ENCODE measurements at places on chromosomes 1 and 21.
A peak's percentile ranks its signal among the peaks of the same experiment; 100 is the strongest.

DNA sequence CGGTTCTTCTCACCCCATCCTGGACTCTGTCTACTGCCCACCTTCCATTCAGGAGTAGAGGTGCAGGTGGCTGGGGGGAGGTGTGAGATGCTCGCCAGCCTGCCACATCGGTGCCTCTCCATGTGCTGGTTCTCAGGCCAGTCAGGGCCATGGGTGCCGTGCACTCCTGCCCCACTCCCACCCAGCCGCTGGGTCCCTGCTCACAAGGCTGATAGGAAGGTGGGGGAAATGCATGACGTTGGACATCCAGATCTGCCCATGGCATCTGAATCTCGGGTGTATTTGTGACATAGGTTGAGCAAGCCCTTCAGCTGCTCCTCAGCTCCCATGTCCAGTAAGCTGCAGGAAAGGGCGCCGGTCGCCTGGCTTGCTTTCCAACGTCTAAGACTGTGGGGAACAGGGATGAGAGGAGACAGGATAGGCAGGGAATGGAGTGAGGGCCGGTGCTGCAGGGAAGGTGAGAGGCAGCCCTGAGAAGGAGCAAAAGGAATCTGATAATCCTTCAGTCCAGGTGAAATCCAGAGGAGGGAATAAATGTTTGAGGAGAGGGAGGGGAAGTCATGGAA, 11.8 kb downstream of the S100A7A start:
- DNase-seq, result no peak

DNA sequence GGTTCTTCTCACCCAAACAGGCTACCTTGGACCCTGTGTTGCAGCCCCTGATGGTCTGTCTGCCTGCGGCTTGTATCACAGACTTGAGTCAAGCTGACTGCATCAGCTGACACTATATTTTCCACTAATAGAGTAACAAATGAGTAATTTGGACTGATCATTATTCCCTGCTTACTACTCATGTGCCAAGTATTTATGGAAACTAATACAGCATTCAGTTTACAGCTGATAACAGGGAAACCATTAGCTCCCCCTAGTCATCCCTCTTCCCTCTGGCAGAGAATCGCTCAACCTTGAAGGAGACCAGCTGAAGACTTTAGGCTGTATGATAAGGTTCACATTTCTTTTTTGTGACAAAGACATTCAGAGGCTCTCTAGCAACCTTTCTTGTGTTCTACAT, 116.6 kb upstream of the SYT6 start:
- no peak for DNase-seq

DNA sequence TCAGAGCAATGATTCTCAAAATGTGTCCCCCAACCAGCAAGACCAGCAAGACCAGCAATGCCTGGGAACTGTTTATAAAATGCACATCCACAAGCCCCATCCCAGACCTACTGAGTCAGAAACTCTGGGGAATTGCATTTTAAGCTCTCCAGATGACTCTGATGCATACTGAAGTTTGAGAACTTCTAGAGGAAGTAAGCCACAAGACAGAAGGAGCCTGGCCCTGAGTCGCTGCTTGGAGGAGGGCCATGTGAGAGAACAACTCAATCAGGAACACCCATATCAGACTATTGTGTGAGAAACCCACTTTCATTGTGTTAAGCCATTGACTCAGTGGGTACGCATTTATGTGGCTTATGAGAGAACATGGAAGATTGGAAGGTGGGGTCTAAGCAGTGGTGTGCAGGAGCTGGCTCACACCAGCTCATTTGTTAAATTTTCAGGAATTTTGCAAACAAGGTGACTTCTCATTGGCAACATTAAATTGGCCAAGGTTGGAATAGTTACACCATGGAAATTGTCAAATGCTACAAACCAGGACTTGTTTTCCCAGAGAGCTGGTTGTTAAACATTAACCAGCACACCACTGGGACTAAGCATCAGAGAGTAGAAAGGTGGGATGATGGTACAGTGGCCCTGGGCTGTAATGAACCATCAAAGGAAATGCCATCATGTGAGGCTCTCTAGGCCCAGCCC, 38.9 kb downstream of the ATP1A1 start:
- DNase-seq, result no peak

- no peak for DNase-seq
Measured at GRCh38 chr1:154407198-154408091, 2.3 kb downstream of the IL6R start.

DNA sequence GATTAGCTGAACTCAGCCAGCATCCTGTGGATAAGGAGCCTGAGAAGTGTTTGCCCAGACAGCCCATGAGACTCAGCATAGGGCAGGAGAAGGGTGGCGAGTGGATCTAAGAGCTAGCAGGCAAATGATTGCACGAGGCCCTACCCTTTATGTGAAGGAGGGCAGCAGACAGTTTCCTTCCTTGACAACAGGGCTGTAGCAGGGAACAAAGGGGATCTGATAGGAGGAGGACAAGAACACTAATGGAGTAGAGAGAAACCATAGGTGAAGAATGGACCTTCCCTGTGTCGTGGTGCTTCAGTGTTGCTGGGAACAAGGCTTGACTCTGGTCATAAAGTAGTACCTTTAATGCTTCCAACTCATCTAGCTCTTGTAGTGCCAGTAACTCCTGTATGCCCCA, 84.3 kb downstream of the PGM1 start:
- DNase-seq, result no peak

GRCh38 chr1:21704145-21704544, 35.0 kb upstream of the RAP1GAP start:
- peak; percentile 31 for DNase-seq

DNA sequence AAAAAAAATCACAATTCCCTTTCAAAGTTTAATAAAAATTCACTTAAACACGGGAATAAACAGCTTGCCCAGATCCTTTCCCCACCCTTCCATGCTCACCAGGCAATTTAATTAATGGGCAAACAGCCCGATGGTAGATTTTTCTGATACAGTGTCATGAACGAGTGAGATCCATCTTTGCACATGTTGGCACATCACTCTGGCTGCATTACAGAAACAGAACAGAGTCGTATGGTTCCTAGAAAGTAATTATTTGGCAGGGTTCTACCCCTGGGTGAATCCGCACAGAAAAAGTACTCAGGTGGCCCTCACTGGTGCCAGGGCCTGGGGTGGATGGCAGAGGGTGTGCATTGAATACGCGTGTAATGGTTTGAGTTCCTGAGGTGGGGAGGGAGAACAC, 24.6 kb upstream of the OVAAL start:
- no peak for DNase-seq

GRCh38 chr1:77282187-77282865, 507 bp downstream of the AK5 start:
- DNase-seq, result peak; percentile 36

- DNase-seq, result no peak
Measured at GRCh38 chr1:63982201-63982600, 208.4 kb downstream of the ROR1 start.

- DNase-seq, result no peak
Measured at GRCh38 chr1:23126801-23127200, 41.9 kb downstream of the LUZP1 start.

- DNase-seq, result peak; percentile 40
Measured at GRCh38 chr1:33684396-33685179, 179.3 kb upstream of the HMGB4 start.

- DNase-seq, result peak; percentile 57
Measured at GRCh38 chr1:244801246-244801645, 34.2 kb upstream of the COX20 start.

DNA sequence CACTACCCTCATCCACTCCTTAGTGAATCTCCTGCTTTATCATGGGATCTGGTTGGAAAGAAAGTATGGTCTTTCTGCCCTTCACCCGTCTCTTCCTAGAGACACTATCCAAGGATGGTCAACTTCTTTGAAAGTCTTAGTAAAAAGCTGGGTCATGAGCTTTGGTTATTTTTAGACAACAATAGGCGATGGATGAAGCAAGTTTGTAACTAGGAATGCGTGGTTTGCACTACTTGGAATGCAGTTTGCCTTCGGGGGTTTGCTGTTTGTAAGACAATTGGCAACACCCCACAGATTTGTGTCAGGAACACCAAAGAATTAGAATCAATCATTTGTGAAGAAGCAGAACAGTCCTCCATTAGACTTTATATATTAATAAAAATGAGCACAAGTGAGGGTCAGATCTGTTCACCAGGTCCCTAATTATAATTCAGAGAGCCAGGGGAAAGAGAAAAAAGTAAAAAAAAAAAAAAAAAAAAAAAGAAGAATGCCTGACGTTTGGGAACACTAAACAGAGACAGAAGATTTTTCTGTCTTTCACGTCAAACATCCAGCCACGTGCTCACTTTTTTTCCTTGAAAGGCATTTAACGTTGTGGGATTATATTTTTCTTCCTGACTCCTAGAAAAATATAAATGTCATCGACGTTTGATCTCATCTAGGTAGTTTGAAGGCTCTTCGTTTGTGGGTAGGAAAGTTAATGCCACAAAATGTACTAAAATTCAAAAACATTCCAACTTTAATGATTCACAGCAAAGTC, 60.7 kb upstream of the BTG3 start:
- DNase-seq, result peak; percentile 77

Measured in RPMI7951 (cell line).